Fibroblast of pulmonary artery (primary cell): ENCODE measurements at places on chromosomes 13 and 19.

GRCh38 chr13:100608906-100609305 lies 20.3 kb upstream of the GGACT start:
- peak; percentile 22 for DNase-seq

- DNase-seq, result peak; percentile 27
These were observed at the start of gene ATP1A3 for GRCh38 chr19:41993612-41994483. TSS of gene ATP1A3 (minus strand) at chr19:41994230. CDS start at chr19:41994076, 154 bp downstream.

DNA sequence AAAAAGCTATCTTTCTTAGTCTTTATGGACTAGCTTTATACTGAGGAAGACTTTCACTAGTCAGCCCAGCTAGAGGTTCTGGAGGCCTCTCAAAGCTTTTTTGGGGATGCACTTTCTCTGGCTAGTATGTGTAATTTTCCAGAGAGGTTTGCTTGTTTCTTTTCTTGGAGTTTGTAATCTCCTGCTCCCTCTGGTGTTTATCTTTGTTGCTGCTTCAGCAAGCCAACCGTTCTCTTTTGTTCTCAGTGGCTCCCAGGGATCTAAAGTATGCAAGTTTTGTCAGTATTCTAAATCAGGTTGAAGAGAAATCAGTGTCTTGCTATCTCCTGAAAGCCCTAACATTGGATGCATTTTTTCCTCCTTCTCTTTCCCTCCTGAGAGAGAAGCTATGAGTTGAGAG lies 121.1 kb upstream of the MYO16 start:
- peak; percentile 59 for DNase-seq

- DNase-seq, result no peak
These were observed 1.5 kb upstream of the S1PR5 start for GRCh38 chr19:10518444-10519361.

DNA sequence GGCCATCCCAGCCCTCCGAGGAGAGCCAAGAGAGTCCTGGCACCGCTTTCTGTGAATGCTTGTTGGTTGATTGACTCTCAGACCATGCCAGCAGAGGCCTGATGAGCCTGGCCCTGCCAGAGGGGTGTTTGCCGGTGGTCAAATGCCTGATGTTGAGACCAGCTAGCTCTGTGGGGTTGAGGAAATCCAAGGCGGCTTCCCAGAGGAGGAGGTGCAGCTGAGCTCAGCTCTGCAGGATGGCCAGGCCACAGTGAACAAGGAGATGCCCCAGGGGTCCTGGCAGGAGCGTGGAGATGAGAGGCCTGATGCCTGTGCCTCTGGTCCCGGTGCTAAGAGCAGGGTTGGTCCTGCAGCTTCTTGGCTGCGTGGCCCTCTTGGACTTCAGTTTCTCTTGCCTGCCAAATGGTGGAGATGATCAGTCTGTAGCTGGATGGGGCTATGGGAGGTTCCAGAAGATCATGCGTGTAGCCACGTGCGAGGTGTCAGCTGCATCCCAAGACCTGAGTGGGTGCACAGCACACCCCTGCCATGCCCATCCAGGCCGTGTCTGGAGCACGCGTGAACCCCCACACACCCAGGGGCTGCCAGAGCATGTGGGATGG lies 16.8 kb downstream of the NFIC start:
- no peak for DNase-seq

GRCh38 chr13:109880371-109881346 lies 94.3 kb upstream of the IRS2 start:
- no peak for DNase-seq

DNA sequence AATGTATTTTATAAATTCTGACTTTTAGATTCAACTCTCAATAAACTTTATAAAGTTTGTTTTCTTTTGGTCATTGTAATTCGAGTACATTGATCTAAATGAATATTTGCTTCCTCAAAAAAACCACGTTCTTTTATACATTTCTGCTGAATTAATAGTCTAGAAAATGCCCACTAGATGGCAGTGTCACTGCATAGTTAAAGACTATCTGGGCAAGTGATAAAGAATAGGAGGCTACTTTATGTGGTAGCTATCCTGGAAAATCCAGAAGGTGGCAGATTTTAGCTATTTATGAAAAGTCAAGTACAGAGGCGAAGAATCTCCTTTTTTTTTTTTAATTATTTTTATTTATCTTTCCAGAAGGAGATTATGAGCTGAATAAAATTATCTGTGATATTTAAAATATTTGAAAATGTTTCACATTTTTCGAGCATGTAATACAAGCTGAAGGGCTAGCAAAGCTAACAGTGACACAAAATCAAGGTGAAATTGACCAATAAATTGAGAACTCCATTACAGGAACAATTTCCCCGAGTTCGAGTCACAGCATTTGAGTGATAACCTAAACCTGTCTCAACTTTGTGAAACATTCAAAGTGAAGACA lies 221.8 kb downstream of the OLFM4 start:
- DNase-seq, result peak; percentile 83

GRCh38 chr13:110565296-110565695 lies 3.8 kb upstream of the RAB20 start:
- DNase-seq, result no peak

- DNase-seq, result no peak
These were observed 1.2 kb downstream of the MED26 start for GRCh38 chr19:16626796-16627192.

- peak; percentile 40 for DNase-seq
These were observed 68.6 kb downstream of the STK24 start for GRCh38 chr13:98508280-98508679.

DNA sequence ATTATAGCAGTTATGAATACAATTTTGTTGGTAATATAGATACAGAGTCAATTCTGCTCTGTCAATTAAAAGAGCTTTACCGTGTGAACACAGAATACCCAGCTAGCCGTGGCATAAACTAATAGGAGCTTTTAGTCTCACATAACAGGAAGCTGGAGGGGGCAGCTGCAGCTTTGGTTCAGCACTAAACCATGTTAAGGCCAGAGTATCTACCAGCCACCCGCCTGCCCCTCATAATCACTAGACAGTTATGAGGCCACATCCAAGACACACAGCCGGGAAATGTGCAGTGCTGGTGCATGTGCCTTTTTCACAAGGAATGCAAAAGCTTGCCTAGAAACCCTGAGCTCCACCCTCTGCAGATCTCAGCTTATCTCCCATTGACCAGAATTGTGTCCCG lies 62.3 kb downstream of the SGCG start:
- DNase-seq, result no peak

DNA sequence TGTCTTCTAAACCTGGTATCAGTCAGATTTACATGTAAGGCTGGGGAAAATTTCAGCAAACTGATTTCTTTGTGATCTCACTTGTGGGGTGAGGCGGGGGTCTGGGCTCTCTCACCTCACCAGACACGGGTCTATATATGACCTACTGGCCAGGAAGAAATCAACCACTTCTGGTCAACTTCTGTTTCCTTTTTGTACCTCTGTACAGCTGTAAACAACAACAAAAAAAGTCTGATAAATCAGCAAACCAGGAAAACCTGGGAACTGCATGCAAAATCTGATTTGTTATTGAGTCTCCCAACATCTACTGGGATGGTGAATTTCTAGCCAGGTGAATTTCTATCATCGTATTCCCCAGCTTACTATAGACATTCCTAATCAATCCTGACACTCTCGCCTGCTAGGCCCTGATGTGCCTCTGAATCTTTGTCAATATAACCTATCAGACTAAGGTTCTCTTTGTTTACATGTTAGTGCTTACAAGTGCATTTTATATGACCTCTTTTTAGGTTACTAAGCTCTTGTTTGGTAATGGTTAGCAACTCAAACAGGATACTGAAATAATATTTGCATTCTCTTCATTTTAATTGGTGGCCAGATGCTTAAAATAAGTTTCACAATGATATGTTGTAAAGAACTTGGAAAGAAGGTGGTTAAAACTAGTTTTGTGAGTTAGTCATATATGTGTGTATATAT lies 77.7 kb downstream of the LRRC63 start:
- DNase-seq, result no peak

DNA sequence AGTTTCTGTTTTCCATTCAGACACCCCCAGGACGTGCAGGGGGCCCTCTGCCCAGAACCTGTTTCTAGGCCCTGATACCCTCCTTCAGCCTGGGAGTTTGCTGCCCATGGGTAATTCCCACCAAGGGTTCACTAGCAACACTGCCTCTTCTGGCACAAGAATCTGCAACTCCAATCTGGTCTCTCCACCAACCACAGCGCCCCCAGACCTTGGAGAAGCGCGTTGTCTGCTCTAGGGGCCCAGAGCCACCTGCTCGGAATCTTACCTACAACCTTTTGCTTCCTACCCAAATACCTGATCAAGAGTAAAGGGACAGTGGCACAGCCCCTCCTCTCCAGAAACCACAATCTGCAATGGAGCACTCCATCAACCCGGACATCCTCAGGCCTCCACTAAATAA lies 763 bp downstream of the ZNF180 start:
- no peak for DNase-seq

- DNase-seq, result peak; percentile 64
These were observed 56.1 kb downstream of the ENOX1 start for GRCh38 chr13:43730642-43731041.

- DNase-seq, result peak; percentile 42
These were observed at the start of gene LMTK3 for GRCh38 chr19:48511800-48512503. TSS of gene LMTK3 (minus strand) at chr19:48511835. CDS start at chr19:48511576, 259 bp downstream.

- DNase-seq, result no peak
These were observed 42.2 kb upstream of the MRI1 start for GRCh38 chr19:13722146-13722545.

DNA sequence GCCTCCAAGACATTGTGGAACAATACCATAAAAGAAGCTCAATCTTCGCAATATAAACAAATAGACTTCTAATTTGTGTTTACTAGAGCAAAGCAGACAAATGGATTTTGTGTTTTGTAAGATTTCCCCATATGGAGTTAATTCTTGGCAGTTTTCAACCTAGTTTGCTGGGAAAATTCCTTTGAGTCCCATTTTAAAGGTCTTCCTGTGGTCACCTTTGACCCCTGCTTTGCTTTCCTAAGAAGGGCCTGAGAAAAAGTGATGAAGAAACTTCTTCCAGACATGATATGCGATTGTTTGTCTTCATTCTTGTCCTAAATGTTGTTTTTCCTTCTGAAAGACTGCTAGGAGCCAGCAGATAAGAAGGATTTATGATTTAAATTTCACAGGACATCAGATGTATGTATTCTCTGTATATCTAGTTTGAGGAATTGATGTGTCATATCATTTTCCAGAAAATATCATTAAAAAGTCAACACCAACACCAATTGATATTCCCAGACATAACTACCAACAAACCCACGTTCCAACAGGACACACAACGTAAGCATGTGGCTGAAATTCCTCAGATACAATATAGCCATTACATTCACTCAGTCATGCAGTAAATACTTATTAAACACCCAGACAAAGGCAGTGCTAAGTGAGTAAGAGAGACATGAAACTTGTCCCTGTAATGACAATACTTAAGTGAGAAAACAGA lies 276.4 kb downstream of the LHFPL6 start:
- DNase-seq, result peak; percentile 37

DNA sequence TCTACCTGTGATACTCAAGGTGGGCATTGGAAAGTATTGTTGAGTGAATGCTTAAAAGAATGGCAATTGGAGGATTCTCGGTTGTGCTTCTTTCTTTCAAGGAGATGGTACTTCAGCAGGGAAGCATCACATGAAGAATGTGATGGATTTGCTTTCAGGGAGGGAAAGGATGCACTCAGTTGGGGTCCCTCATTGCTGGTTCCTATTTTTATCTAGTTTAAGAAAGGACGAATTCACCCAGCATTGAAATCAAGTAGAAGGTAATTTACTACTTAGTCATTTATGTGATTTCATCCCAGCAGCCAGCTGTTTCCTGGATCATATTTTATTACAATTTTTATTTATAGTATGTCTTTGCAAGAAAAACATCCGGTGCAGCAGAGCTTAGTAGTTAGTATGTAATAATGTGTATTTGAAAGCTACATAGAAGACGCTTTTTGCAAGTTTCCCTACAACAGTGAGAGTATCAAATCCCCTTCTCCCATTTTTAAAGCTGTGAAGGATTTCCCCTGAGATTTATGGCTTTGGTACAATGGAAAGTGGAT lies 417.9 kb downstream of the GPC5 start:
- no peak for DNase-seq

GRCh38 chr13:112605531-112605990 lies 17.6 kb upstream of the TUBGCP3 start:
- no peak for DNase-seq

DNA sequence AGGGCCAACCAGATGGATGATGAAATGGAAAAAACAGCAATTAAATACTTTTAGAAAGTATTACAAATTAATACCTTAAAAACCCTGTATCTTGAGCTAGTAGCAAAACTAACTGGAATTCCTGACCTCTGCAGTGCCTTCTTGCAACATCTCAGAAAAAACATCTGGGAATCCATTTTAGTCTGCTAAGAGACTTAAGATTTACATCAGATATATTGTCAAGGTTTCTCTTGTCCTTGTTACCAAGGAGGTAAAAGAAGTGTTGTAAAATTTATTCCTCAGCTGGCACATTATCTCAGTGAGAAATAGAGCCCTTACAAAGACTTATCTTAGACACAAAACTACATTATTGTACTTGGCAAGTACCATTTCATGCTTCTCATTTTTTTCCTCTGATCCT lies 18.5 kb downstream of the KCNRG start:
- peak; percentile 54 for DNase-seq

DNA sequence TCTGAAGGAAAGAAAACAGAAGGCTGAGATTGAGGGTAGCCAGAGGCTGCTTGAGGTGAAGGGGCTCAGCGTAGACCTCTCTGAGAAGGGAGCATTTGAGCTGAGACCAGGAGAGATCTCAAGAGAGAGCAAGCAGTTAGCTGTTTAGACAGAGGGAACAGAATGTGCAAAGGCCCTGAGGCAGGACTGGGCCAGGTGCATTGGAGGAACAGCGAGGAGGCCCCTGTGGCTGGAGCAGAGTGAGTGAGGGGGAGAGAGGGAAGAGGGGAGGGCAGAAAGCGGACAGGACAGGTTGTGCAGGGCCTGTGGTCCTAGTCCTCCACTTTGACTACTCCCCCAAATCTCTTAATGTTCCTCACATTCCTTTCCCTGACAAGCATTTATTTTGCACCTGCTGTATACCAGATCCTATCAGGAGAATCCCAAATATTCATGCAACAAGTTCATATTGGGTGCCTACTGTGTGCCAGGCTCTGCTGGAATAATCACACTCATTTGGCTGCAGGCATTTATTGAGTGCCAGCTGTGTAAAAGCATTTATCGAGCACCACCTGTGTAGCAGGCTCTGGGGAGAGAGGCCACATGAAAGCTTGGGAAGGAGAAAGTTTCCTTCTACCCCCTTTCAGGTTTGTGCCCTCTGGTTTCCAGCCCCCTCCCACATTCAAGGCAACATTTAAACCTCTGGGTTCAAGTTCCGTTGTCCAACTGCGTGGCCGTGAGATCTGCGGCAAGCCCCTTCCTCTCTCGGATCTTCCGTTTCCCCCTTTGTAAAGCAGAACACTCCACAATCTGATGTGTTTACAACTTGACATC lies 36.5 kb downstream of the NFIC start:
- DNase-seq, result no peak

- no peak for DNase-seq
These were observed 1289.1 kb downstream of the OLFM4 start for GRCh38 chr13:54317722-54318121.

DNA sequence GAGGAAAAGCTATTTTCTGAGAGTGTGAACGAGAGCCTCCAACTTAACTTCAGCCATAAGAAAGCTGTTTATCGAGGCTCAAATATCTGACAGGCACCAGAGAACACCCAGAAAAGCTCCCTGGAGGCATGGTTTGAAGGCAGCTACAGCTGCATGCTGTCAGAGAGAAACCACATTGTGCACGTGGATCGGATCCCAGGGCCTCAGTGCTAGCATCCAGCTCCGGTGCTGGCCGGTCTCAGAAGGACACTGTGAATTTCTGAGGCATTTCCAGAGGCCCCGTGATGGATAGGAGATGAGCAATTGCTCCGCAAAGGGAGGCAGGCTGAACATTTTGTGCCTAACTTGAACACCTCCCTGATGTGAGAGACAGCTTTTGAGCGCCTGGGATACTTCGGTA lies 315.7 kb downstream of the FGF9 start:
- no peak for DNase-seq

GRCh38 chr19:37251308-37252229 lies 33.6 kb downstream of the ZNF383 start:
- peak; percentile 95 for DNase-seq
